ENCODE measurements at places on chromosomes 6 and 20.

GRCh38 chr20:57570145-57570850 is 9.4 kb downstream of the PCK1 start:
- no peak for DNase-seq

DNA sequence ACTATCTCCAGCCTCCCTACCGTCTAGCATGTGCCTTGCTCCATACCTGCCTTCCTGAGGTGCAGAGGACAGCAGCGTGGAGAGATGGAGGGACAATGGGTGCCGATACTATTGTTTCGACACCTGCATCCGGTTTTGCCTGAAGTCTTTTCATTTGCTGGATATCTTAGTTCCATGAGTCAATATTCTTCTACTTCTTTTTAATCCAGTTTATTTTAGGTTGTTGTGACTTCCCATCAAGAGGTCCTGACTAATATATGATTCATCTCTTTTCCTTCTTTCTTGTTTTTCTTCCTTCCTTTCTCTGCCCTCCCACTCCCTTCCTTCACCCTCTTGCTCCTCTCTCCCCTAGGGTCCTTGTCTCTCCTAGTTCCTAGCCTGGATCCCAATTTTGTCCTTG is 91.4 kb downstream of the CDH26 start:
- no peak for DNase-seq

- no peak for DNase-seq
Measured at GRCh38 chr20:18256440-18257090, 31.8 kb upstream of the ZNF133 start.

DNA sequence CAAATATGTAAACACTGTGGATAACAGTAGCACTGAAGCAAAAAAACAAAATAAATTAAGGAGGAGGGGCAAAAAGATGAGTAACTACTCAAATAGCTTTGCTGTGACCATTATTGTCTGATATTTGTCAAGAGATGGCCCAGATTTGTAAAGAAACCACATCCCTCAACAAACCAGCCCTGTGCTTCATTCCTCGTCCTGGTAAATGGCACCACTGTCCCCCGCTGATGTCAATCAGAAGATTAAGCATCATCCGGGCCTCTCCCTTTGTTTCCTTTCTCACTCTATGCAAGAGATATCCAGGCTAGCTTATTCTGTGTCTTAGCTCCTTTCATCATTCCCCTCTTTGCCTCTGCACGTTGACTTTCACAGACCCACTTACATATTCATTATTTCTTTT is 259.0 kb downstream of the SYNE1 start:
- DNase-seq = no peak

DNA sequence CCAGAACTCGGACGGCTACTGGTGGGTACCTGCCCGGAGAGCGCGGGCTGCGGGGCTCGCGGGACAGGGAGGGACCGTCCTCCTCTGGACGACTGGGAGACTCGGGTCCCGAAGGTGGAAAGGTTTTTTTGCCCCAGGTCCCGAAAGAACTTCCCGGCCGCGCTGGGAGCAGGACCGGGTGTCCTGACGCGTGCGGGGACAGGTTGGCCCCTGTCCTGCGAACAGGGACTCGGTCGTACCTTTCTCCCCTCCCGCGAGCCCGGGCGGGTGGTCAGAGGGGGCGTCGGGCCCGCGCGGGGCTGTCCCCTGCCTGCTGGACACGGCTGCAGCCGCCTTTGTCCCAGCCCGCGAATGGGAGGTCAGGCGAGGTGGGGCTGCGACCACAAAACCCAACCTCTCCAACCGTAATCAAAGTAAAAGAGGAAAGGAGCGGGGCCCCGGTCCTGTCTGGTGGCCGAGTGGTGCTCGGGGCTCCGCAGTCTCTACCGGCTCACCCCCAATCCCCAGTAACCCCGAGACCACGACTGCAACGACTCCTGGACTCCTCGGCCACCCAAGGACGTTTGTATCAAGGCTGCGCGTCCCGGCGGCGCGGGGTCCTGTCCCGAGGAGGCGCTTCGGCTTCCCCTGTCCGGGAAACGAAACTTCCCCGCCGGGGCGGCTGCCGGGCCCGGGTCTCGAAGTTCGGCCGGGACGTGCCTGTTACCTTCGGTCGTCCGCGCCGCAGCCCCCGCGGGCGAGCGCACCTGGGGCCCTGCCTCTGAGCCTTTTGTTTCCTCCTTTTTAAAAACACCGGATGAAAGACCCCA is 798 bp downstream of the DSP start:
- no peak for DNase-seq

- DNase-seq = no peak
Measured at GRCh38 chr20:20212675-20213096, 155.2 kb upstream of the INSM1 start.

GRCh38 chr6:117629119-117629660 is 26.9 kb upstream of the GOPC start:
- DNase-seq = no peak

- no peak for DNase-seq
Measured at GRCh38 chr6:3612341-3613041, 139.0 kb downstream of the PXDC1 start.

- no peak for DNase-seq
Measured at GRCh38 chr20:53387983-53388675, 205.5 kb downstream of the ZNF217 start.

- DNase-seq = no peak
Measured at GRCh38 chr20:32296412-32296811, 19.0 kb downstream of the KIF3B start.

DNA sequence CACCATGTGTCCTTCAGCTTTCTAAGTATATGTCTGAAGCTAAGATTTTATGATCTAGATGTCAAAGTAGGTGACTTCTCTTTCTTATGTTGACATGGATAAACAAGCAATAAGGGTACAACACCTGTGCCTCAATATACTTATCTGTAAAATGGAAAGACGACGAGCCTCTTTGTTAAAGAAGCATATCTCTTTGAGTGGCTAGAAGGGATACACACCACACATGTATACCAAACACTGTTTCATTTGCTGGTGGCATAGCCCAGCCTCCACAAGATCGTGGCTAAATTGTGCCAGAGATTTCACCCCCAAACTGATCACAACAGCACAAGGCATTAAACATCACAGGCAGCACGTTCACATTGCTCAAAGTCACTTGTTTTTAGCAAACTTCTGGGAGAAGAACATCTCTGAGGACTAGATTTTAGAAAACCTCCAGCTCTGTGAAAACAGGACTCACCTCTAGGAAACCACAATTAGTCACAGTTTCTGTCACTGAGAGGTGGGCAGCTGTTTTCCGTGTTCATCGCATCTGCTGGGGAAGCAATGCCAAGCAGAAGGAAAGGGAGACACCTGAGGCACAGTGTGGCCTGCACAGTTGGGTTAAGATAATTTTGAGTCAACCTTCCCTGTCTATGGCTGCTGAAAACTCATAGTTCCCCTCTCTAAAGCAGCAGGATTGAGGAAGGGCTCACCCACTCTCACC is 263.0 kb upstream of the PLCB4 start:
- DNase-seq = no peak

DNA sequence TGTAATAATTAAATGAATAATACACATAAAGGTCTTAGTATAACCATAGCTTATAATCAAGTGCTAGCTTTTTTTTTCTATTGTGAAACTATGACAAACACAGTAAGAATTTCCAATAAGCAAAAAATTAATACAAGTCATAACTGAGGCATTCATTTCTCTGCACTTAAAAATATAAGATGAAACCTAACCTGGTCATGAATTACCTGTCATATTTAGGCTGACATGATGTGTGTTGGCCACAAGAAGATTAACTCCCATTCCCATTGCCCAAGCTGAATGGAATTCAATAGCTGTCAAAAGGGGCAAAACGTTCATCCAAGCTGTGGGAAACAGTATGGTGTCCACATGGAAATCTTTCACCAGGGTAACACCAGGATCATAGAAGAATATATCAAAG is 5.4 kb downstream of the VNN2 start:
- no peak for DNase-seq

GRCh38 chr6:142045380-142046278 is 87.1 kb upstream of the GJE1 start:
- DNase-seq = no peak

- no peak for DNase-seq
Measured at GRCh38 chr20:58524814-58525213, 9.6 kb upstream of the APCDD1L start.

- no peak for DNase-seq
Measured at GRCh38 chr6:116400328-116400727, 29.6 kb downstream of the DSE start.

DNA sequence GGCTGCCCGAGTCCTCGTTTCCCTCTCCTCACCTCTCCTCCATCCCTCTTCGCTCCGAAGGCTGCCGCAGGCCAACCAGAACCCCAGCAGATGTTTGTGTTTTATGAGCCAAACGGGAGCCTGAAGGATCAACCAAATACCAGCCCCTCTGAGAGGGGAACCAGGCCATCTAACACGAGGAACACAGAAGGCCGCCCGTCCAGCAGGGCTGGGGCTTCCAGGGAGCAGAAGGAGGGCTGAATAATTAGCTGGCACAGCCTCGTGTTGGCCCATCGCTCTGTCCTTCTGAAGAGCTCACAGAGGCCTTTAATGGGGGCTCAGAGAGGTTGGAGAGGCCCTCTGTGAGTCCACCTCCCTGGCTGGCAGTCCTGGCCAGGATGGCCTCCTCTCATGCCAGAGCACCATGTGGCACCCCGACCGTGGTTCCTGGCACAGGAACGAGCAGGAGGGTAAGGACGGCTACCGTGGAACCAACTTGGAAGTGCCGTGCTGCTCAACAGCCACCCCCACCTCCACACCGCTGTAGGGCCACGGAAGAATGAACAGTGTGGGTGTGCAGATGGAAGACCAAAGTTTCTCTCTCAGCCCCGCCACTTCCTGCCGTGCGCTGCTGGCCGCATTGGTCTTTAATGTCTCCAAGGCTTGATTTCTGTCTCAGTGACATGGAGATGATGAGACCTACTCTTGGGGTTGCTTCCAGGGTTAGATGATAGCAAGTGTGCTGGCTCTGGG is 155.2 kb downstream of the SCML4 start:
- no peak for DNase-seq

GRCh38 chr6:35310265-35310831 is 12.7 kb downstream of the DEF6 start:
- no peak for DNase-seq

DNA sequence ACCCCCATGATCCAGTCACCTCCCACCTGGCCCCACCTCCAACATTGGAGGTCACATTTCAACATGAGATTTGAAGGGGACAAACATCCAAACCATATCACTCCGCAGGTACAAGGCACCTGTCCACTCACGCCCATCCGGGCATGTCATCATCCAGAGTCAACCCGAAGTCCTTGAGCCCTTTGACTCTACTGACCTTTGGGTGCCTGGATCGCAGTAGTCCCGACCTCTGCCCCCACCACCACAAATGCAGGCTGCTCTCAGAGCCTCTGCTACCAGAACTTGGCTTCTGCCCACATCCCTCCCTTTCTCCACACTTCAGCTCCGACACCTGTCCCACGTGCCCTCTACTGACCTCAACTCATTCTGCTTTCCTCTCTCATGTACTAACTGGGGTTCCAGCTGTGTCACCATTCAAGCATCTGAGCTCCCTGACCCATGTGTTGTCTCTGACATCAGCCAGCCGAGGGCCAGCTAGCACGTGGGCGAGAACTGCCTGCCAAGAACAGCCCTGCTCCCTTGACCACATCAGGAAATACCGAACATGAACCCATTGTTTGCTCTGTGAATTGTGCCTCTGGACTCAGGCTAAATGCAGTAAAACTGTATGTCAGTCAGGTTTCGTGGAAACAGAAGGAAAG is 498.3 kb upstream of the SULF2 start:
- no peak for DNase-seq

- no peak for DNase-seq
Measured at GRCh38 chr20:37565134-37565811, 37.6 kb upstream of the BLCAP start.

- DNase-seq = peak; percentile 31
Measured at GRCh38 chr6:56954403-56955170, at the start of gene BEND6. TSS of gene BEND6 (plus strand) at chr6:56955107. CDS start at chr6:56981811, 26,704 bp downstream.

GRCh38 chr6:56474532-56474931 is 168.2 kb downstream of the DST start:
- DNase-seq = no peak

DNA sequence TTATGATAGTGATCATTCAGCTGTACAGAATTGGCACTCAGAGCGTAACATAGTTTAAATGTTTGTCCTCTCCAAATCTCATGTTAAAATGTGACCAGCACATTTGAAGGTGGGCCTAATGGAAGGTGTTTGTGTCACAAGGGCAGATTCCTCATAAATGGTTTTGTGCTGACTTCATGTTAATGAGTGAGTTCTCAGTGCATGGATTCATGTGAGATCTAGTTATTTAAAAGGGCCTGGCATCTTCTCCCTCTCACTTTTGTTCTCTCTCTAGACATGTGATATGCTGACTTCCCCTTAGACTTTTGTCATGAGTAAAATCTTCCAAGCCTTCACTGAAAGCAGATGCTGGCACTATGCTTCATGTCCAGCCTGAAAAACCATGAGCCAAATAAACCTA is 452.4 kb upstream of the PTCHD4 start:
- DNase-seq = no peak

DNA sequence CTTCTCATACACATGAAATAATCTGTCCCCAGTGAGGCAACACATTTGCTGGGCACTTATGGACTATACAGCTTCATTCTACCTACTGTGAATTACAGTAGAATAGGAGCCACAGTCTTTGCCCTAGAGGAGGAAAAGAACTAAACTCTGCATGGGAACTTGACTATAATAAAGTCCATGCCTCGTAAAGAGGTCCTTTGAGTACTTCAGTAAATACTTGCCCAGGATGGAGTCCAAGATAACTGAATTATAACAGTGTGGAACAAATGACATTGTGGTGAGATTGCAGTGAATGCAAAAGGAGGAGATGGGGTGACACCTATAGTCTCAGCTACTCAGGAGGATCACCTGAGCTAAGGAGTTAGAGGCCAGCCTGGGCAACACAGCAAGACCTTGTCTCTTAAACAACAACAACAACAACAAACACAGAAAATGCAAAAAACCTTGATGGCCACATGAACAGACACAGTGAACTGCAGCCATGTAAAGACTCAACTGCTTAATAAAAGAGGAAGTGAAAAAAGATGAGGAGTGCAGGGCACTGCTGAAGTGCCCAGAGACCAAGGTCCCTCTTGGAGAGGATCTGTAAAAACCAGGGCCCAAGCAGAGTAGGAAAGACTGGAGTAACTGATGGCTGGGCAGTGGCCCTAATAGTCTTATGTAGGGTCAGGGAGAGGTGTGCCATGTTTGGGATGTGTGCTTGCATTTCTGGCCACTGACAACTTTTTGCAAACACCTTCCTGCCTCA is 3.7 kb downstream of the MRPS18A start:
- no peak for DNase-seq

DNA sequence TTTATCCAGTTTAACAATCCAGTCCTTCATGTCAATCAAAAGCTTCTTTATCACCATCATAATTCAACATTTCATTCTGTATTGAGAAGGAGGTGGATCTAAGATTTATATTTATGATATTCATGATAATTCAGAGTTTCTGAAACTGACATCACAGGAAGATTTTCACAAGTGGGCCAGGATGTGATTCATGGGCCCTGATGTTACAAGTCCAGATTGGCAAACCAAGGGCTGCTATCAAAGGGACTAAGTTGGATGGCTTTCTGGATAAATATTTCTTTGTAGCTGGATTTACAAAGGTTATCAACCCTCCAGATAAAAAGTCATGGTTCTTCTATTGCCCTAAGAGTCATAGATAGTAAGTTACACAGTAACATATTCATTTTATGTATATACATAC is 866.5 kb downstream of the KIF16B start:
- no peak for DNase-seq
